T-helper 1 cell (primary cell): ENCODE measurements at places on chromosomes 11 and 22.

- no peak for DNase-seq
Observed at GRCh38 chr11:2868506-2869133, 17.0 kb downstream of the CDKN1C start.

GRCh38 chr11:23956586-23956985, 540.3 kb upstream of the LUZP2 start:
- DNase-seq: no peak

- no peak for DNase-seq
Observed at GRCh38 chr11:11978792-11979487, 29.5 kb downstream of the DKK3 start.

- no peak for DNase-seq
Observed at GRCh38 chr11:44681698-44682097, 45.1 kb upstream of the TSPAN18 start.

DNA sequence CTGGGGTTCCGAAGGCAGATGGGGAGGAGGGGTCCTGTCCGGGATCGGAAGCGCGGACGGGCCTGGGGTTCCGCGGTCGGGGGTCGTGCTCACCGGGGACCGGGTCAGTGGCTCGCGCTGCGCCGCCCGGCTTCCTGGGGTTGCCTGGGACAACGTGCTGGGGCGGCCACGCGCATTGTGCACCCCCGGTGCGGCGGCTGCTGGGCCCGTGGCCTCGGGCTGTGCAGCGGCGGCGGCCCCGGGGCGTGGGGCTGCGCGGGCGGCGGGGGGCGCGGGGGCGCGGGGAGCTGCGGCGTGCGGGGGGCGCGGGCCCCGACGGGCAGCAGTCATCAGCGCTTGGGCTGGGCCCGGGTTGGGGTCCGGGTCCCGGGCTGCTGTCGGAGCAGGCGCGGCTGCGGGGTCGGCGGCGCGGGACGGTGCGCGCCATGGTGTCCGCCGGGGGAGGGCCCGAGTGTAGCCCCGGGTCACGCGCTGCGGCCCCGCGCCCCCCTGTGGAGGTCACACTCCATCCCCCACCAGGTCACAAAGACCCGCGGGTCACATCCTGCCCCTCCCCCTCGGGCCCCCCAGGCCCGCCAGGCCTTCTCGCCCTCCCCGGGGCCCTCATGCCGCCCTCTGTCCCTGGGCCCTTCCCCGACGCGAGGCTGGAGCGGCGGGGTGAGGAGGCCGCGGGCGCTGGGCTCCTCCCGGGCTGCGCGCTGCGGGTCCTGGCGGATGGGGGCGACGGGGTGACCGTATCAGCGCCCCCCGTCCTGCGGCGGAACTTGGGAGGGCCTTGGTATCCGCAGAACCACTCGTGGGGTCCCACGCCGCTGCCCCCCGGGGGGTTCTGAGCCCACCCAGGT, at the start of gene TTLL8:
TTLL8 (minus strand) TSS at position 238 of the 845 bp plus-strand sequence.
- DNase-seq: no peak

GRCh38 chr11:2094354-2095197, 44.6 kb downstream of the IGF2 start:
- no peak for DNase-seq

- no peak for DNase-seq
Observed at GRCh38 chr11:75285776-75286360, 45.3 kb downstream of the TPBGL start.

- no peak for DNase-seq
Observed at GRCh38 chr11:104333977-104334376, 170.0 kb upstream of the PDGFD start.

GRCh38 chr11:67700548-67701262, 26.3 kb upstream of the ALDH3B2 start:
- DNase-seq: no peak

- no peak for DNase-seq
Observed at GRCh38 chr11:103631841-103632240, 404.6 kb upstream of the DDI1 start.

DNA sequence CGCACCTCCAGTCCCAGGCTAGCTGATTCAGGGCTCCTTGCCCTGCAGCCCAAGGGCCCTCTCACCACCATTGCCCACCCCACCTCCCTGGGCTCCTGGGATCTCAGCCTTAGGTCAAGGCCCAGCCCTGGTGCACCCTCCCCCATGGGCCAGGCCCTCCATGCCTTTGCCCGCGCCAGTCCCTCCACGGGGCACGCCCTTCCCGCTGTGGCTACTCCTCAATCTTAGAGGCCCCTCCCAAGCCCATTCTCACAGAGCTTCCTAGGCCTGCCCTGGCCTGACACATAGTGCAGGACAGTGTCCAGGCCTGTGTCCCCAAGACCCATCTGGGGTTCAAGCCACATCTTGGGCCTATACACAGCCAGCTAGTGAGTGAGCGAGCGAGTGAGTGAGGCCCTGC, 6.9 kb downstream of the GP1BB start:
- DNase-seq: no peak

- DNase-seq: no peak
Observed at GRCh38 chr11:17008099-17008498, 6.1 kb downstream of the PLEKHA7 start.

- DNase-seq: no peak
Observed at GRCh38 chr11:13098063-13098462, 88.9 kb downstream of the RASSF10 start.

- DNase-seq: no peak
Observed at GRCh38 chr11:78192911-78193351, 4.2 kb downstream of the USP35 start.

DNA sequence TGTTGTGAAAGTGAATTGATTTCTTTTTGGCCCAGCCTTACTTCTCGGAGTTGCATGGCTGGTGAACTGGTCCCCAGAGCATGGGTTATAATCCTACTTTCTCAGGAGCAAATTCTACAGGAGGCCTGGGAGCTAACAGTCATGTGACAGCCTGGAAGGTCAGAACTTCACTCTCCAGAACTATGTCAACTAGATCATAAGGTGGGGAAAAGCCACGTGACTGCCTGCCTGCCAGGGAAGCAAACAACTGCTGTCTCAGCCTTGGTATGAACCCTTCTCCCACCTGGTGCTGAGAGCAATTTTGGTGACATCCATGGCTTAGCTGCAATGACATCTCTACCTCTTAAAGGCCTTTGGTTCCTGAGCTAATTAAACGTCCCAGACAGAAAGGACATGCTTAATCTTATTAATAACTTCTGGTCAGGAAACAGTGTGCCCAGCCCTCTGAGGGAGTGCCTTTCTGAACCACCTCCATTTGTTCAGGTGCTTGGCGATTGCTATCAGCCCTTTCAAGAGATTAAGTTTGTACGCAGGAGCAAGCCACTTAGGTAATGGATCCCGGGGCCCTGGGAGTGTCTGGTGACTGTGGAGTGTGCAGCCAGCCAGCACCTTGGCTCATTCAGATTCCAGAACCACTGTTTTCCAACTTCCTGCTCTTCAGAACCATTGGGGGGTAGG, 1.4 kb upstream of the CREB3L1 start:
- DNase-seq: no peak

DNA sequence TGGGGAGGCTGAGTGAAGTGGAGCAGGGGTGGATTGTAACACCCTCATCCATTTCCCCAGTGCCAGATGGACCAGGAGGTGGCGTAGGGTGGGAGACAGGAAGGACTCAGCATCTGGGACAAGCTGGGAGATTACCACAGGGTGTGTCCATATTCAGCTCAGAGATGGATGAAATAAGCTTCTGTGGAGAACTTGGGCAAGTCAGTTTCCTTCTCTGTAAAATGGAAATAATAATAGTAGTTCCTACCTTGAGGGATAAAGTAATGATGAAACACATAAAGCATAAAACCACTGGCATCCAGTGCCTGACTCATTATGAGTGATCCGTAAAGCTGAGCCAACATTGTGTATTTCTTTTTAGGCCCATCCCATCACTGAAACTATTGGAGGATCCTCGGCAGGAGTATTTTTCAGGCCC, 607 bp upstream of the ROBO4 start:
- no peak for DNase-seq

- DNase-seq: no peak
Observed at GRCh38 chr11:2250041-2250440, 20.3 kb downstream of the ASCL2 start.

- no peak for DNase-seq
Observed at GRCh38 chr11:103257360-103257759, 148.1 kb downstream of the DYNC2H1 start.

- no peak for DNase-seq
Observed at GRCh38 chr11:19632499-19632834, 80.2 kb upstream of the NAV2 start.

- no peak for DNase-seq
Observed at GRCh38 chr11:3201112-3201581, 17.5 kb downstream of the MRGPRG start.

DNA sequence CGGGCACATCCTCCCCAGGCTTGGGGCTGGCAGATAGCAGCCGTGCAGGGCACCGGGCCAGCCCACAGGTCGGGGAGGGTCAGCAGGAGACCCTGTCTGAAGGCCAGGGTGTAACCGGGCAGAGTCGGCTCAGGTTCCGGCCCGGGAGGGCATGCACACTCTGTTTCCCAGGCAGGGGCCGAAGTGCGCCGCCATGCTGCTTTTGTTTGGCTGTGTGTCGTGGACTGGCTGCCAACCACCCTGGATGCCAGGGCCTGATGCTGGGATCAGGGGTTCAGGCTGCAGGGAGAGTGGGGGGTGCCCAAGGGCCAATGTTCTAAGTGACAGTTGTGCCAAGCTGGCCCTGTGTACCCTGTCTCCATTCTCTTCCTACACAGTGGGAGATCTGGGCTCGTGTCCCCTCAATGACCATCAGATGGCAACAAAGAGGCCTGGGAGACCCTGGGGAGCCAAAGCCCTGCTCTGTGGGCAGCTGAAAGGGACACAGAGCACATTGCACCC, 120.9 kb upstream of the B3GAT1 start:
- no peak for DNase-seq

DNA sequence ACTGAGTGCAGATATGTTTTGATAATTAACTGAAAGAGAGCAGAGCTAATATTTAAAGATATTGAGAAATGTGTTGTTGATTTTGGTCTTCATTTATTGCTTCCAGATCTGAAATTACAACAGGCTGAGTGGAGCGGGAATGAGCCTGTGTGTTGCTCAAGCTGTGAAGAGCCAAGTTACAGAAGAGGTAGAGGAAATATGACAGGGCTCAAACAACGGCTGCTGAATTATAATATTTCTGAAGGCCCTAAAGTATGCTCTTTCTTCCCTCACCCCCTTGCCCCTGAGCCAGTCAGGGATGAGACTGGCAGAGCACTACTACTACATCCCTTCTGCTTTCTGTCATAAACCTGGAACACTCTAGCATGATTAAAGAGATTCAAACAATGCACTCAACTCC, 115.6 kb downstream of the FANCF start:
- no peak for DNase-seq

DNA sequence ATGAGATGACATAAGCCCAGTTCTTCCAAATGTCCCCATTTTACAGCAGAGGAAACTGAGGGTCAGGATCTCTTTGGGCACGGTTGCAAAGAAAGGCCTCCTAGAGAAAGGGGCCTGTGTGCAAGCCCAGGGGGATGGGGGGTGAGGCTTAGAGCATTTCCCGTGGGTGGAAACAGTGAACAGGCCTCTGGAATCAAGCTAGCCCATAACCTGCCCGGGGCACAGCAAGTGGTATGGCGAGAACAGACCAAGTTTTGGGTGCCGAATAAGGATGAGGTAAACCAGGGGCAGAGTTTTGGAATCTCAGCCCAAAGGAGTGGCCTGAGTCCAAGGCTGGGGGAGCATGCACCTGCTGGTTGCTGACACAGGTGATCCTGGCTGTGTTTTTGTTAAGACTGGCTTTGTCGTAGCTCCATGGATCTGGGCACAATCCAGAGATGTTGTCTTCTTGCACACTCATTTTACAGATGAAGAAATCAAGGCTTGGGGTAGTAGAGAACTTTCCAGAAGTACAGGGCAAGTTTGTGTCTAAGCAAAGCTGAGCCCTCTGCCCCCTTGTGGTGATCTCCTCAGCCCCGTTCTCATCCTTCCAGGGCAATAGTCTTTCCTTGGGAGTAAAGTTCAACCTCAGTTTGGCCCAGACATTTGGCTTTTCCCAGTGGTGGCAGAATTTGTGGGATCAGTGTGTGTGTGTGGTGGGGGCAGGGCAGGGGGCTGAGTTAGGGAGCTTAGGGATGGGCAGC, 53.5 kb upstream of the MYEOV start:
- no peak for DNase-seq

- DNase-seq: no peak
Observed at GRCh38 chr22:37633089-37633624, 6.3 kb upstream of the SH3BP1 start.

- DNase-seq: no peak
Observed at GRCh38 chr11:6654281-6655019, 1.2 kb downstream of the DCHS1 start.

GRCh38 chr11:26963764-26964163, 30.1 kb upstream of the FIBIN start:
- no peak for DNase-seq

- no peak for DNase-seq
Observed at GRCh38 chr11:102637731-102638130, 12.6 kb upstream of the MMP20 start.

DNA sequence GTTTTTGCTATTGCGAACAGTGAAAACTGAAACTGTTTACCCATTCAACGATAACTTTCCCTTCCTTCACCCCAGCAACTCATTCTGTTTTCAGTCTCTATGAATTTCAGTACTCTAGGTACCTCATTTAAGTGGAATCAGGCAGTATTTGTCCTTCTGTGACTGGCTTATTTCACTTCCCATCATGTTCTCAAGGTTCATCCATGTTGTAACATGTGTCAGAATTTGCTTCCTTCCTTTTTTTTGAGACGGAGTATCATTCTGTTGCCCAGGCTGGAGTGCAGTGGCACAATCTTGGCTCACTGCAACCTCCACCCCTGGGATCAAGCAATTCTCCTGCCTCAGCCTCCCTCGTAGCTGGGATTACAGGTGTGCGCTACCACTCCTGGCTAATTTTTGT, 23.7 kb downstream of the HTR3B start:
- no peak for DNase-seq

GRCh38 chr22:29799217-29799680, 32.1 kb downstream of the UQCR10 start:
- no peak for DNase-seq

GRCh38 chr11:74682731-74683278, 48.4 kb downstream of the CHRDL2 start:
- no peak for DNase-seq

GRCh38 chr11:111264646-111265045, 19.1 kb downstream of the POU2AF2 start:
- DNase-seq: no peak

DNA sequence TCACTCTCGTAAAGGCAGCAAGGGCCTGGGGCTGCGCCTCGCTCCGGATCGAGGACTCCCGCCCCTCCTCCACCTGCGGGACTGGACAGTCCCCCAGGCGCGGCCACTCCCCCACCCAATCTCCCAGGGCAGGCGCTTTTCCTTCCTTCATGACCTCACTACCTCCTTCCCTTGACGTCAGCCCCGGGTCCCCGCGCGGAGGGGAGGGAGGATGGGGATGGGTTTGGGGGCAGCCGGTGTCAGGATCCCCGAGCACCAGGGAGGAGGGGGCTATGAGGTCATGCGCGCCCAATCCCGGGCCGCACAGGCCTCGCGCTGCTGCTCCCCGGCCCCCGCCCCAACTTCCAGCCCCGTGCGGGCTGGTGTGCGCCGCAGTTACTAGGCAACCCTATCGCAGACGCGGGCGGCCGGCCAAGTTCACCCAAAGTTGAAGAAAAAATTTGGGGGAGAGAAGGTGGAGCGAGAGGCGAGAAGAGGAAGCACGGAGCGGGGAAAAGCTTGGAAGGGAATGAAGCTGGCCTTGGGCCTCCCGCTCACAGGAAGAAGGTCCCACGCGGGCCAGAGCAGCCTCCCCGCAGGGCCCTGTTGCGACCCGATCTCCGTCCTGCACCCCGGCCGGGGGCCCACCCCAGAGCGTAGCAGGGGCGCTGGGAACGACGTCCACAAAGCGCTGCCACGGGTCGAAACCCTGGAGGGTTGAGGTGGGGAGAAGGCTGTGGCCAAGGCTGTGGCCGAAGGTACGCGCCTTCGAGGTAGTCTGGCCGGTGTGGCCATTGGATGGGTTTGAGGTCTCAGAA, 8.3 kb downstream of the WT1 start:
- DNase-seq: no peak
